Adrenal gland (tissue), 19 donors: ENCODE measurements at places on chromosomes 7 and 10. TPM values are rescaled to one million over a fixed set of nuclear protein-coding genes. Genes with fewer than 3 reads are reported as not detected.

The MYO1G gene
- 1.3 TPM for total RNA-seq

The STOX1 gene
- 11.7 TPM for total RNA-seq

The ANKRD7 gene
- total RNA-seq, result 1.1 TPM

The SLC39A12 gene
- total RNA-seq, result not detected

The ADAMTS14 gene
- 0.34 TPM for total RNA-seq

The PLAC9 gene
- 12.8 TPM for total RNA-seq

The GBX1 gene
- not detected for total RNA-seq

The HOXA7 gene
- total RNA-seq, result 33.6 TPM

The BTRC gene
- total RNA-seq, result 22.1 TPM

The CPA2 gene
- 1.1 TPM for total RNA-seq

The AOAH gene
- total RNA-seq, result 15.7 TPM

The CDHR3 gene
- 0.66 TPM for total RNA-seq

The AKR1C3 gene
- total RNA-seq, result 55.5 TPM

The NAT16 gene
- not detected for total RNA-seq

The GIMAP7 gene
- total RNA-seq, result 15.9 TPM

The PDK4 gene
- 690 TPM for total RNA-seq

DNA sequence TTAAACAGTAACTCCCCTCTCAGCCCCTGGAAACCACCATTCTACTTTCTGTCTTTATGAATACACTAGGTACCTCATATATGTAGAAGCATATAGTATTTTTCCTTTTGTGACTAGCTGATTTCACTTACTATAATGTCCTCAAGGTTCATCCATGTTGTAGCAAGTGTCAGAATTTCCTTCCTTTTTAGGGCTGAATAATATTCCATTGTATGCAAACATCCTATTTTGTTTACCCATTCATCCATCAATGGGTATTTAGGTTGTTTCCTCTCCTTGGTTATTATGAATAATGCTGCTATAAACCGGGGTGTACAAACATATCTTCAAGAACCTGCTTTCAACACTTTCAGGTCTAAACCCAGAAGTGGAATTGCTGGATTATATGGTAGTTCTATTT is 125.3 kb downstream of the SGMS1 start:
- no peak for DNase-seq

DNA sequence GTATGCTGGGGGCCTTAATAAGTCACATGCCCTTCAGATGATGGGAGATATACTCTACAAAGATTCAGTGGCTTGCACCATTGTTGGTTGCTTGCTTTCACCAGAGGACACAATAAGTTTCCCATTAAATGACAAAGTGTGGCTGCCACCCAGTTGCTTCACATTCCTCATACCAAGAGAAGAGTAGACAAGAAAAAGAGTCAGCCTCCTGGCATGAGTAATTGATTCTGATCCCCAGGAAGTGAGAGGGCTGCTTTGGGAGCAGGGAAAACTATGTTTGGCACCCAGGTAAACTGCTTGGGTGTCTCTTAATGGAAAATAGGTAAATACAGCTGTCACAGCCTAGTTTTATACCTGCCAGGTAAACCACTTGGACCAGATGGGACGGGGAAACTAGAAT is 66.7 kb upstream of the IL6 start:
- no peak for DNase-seq

- DNase-seq, result no peak
Measured at GRCh38 chr7:46537191-46537905, 616.3 kb upstream of the IGFBP3 start.

DNA sequence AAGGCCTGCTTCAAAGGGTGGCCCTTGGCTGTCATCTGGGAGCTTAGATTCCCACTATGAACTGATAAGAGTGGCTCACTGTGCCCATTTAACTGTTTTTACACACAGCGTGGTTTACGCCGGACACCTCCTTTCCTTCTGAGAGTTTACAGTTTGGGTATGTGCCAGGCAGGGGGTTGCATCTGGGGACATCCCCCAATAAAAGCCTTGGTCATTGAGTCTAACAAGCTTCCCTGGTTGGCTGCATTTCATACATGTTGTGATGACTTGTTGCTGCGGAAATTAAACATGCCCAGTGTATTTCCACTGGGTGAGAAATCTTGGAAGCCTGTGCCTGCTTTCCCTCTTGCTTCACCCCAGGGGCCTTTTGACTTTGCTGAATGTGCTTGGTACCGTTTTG is 264.1 kb upstream of the NPY start:
- DNase-seq, result no peak

- DNase-seq, result peak; percentile 90
Measured at GRCh38 chr10:118590334-118590733, 5.1 kb downstream of the PRLHR start.

GRCh38 chr10:70985824-70986622 is 97.7 kb upstream of the PCBD1 start:
- DNase-seq, result no peak

GRCh38 chr7:28258240-28258639 is 77.6 kb upstream of the JAZF1 start:
- DNase-seq, result no peak

- peak; percentile 18 for DNase-seq
Measured at GRCh38 chr7:149838992-149839408, 825 bp downstream of the ZNF862 start.

- no peak for DNase-seq
Measured at GRCh38 chr10:130427216-130427722, 291.1 kb downstream of the GLRX3 start.

DNA sequence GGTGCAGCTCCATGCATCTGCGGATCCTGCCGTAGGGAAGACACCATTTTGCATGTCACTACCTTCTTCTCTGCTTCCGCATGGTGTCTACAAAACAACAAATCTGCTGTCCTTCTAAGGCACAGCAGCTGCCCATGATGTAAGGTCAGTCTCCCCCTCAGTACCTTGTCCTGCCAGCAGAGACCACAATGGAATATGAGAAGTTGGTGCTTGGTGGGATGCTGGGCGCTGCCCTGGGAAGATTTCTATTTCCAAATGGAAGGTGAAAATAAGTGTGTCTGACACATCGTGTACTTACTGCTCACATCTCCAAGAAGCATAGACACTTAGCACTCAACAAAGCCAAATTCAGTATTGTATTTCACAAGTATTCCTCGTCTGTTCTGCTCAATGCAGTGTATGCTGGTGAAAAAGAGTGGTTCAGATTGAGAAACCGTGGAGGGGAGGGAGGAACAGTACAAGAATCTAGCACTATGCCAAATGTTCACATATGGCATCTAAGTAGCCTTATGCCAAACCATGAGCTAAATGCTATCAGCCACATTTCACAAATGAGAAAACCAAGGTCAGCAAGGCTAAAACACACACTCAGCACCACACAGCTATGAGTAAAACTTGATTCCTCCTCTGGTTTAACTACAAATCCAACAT is 95.0 kb downstream of the GRB10 start:
- no peak for DNase-seq

DNA sequence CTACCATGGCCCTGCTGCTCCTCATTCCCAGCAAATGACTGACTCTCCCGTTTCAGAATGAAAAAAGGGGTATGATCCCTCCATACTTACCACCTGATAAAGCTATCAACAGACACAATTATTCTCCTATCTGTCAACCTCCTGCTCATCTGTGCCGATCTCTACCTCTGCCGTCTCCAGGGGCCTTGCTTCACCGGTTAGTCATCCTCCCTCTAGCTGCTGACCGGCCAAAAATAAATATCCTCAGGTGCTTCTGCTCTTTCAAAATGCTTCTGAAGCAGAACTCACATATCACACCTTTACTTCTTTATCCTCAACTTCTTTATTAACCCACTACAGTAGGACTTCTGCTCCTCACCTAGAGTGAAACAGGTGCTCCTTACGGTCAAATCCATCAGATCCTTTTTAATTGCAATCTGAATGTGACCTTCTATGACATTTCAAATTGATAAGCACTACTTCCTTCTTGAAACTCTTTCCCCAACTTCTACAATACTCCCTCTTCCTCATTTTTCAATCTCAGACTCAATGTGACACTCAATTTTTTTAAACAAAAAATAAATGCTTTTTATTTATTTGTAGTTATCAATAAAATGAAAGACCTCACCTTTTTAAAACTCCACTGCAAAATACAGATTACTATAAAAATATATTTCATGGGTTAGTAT is 63.2 kb downstream of the LMBR1 start:
- peak; percentile 41 for DNase-seq

GRCh38 chr10:46542567-46543465 is 13.6 kb downstream of the GPRIN2 start:
- no peak for DNase-seq

DNA sequence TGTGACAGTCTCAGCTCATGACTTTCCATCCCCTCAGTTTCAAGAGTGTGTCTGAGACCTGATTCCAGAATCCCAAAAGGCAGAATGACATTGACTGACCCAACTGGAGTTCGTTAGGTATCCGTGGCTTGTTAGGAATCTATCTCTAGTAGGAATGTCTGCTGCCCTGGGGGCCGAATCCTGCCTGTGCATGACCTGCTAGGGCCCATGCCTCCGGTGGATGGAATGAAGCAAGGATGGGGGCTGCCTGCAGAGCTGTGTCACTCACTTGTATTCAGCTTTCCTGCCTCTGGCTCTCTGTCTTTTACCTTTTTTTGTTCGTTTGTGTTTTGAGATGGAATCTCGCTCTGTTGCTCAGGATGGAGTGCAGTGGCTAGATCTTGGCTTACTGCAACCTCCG is 129.5 kb downstream of the SDK1 start:
- DNase-seq, result no peak

- no peak for DNase-seq
Measured at GRCh38 chr7:23373151-23374004, 74.2 kb downstream of the MALSU1 start.

DNA sequence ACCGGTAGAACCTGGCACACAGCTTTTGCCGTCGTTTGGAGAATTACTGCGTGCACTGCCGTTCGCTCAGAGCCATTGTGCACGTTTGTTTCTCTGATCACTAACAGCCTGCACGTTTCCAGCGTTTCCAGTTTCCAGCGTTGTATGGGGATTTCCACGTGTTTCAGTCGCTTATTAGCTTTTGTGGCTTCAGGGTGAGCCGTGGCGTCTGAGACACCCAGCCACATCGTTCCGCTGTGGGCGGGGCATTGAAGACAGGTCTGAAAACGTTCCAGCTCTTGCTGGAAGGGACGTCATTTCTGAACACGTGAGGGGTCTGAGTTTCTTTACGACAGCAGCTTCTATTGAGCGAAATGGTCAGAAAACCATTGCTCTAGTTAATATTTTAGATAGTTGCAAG is 164.8 kb downstream of the DNAJB6 start:
- no peak for DNase-seq

DNA sequence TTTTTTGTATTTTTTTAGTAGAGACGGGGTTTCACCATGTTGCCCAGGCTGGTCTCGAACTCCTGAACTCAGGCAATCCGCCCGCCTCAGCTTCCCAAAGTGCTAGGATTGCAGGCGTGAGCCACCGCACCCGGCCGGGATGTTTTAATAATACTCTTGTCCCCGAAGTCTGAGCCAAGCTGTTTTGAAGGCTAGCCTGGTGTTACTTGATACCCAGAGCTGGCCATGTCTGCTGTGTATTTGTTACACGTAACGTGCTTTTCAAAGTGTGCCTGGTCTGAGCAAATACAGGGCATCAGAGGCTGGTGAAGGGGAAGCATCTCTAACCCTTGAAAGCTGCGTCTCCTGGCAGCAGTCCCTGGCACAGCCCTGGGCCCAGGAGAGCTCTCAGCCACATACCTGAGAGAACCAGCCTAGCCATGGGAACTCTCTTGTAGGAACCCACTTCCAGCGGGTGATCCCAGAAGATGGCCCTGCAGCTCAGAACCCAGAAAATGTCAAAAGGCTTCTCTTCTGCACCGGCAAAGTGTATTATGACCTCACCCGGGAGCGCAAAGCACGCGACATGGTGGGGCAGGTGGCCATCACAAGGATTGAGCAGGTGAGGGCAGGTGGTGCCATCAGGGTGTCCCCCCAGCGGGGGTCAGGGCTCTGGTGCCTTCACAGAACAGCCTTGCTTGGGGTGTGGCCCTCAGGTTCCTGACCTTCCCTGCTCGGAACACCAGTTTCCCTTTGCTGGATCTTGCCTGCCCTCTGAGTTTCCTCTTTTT is 41.7 kb upstream of the ZMIZ2 start:
- DNase-seq, result no peak

DNA sequence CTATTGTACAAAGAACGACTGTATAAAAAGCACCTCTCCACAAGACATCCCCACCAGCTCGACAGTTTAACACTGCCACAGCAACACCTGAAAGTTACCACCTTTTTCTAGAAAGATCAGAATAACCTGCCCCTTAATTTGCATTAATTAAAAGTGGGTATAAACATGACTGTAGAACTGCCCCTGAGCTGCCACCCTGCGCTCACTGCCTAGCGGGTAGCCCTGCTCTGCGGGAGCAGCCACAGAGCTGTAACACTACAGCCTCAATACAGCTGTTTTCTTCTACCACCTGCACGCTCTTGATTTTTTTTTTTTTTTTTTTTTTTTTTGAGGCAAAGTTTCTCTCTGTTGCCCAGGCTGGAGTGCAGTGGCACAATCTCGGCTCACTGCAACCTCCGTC is 140.9 kb downstream of the PARD3 start:
- DNase-seq, result no peak

DNA sequence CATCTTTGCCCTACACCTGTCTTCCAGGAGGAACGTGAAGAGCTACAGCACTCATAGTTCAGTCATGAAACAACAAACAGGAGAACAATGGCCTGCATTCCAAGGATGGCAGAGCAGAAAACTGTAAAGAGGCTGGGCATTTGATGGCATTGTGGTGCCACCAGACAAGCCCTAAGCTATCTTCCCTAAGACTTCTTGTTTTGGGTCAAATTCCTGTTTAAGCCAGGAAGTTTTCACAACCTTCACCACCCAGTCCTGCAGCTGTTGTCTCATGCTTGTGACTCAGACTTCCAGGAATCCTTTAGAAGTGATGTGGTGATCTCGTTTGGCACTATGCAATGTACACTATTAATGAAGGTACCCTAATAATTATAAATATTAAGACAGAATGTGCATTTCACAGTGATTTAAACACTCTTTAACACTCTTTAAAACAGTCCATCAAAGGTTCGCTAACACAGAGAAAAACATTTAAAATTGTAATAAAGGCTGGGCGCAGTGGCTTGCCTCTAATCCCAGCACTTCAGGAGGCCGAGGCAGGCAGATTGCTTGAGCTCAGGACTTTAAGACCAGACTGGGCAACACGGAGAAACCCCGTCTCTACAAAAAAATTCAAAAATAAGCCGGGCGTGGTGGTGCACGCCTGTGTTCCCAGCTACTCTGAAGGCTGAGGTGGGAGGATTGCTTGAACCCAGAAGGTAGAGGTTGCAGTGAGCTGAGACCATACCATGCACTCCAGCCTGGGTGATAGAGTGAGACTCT is 2.7 kb upstream of the HERPUD2 start:
- no peak for DNase-seq

GRCh38 chr7:133230591-133231194 is 22.2 kb upstream of the EXOC4 start:
- DNase-seq, result peak; percentile 47

- DNase-seq, result no peak
Measured at GRCh38 chr10:31188792-31189406, 130.1 kb upstream of the ZEB1 start.

DNA sequence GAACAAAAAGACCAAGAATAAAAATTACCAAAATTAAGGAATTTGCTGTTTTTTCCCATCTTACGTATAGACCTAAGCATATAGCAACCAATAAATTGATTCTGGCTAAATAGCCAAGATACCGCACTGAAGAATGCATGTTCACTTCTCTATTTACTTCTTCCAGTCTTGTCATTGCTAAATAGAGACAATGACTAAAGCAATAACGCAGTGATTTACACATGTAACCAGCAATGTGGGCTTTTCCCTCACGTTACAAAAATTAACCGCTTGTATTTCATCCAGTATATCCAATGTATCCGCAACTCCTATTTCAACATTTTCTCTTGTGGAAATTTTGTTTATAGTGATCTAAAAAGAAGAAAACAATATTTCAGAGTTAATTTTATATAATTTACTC is 5.6 kb downstream of the TMEM168 start:
- DNase-seq, result no peak

- DNase-seq, result no peak
Measured at GRCh38 chr10:58599927-58600553, 87.4 kb downstream of the BICC1 start.
